NCI-H446 (cell line): ENCODE measurements at places on chromosomes 12 and 14.

DNA sequence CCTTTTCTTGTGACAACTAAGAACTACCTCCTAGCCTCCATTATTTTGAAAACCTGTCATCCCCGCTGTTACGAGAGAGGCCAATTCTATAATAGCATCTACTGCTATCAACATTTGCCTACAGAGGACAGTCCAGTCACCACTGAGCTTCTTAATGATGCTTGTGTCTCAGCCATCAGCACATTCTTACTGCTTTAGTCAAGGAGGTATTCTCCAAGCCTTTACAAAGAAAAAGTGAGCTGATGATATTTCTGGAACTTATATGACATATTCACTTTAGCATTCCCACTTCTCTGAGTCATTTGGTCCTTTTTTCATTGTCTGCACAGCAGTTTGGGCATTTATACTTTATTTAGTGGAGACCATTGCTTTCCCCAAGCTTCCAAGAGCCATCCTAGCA is 497.7 kb upstream of the RPL10L start:
- DNase-seq: no peak

- no peak for DNase-seq
Measured at GRCh38 chr12:39505554-39505953, 62.6 kb upstream of the KIF21A start.

- DNase-seq: no peak
Measured at GRCh38 chr12:24750263-24750662, 198.6 kb downstream of the BCAT1 start.

GRCh38 chr12:22709292-22709691 is 84.3 kb downstream of the ETNK1 start:
- peak; percentile 59 for DNase-seq

DNA sequence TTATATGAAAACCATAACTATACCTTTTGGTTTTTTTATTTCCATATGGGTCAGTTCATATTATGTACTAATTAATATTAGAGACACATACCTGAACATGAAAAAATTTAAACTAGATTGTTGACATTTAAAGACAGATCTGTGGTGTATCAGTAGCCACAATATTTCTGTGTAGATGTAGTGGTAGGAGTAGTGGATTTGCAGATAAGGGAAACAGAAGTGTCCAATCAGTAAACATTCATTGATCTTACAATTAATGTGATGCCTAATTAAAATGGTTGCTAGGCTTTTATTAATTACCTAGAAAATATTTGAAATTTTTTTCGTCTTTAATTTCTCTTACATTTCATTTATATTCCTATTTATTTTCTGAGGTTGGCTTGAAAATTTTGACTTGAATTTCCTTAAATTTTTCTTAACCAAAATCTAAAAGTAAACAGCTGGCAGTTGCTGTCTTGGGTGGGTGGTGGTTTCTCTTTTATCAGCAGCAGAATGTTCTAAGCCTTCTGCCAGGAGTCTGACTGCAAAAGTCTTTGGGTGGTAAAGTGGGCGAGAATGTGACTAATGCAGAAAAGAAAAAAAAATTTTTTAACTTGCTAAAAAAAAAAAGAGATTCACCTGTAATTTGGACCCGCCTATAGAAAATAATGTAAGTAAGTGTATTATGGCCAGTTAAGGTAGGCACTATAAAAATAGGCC is 2.4 kb downstream of the FGFR1OP2 start:
- DNase-seq: no peak

DNA sequence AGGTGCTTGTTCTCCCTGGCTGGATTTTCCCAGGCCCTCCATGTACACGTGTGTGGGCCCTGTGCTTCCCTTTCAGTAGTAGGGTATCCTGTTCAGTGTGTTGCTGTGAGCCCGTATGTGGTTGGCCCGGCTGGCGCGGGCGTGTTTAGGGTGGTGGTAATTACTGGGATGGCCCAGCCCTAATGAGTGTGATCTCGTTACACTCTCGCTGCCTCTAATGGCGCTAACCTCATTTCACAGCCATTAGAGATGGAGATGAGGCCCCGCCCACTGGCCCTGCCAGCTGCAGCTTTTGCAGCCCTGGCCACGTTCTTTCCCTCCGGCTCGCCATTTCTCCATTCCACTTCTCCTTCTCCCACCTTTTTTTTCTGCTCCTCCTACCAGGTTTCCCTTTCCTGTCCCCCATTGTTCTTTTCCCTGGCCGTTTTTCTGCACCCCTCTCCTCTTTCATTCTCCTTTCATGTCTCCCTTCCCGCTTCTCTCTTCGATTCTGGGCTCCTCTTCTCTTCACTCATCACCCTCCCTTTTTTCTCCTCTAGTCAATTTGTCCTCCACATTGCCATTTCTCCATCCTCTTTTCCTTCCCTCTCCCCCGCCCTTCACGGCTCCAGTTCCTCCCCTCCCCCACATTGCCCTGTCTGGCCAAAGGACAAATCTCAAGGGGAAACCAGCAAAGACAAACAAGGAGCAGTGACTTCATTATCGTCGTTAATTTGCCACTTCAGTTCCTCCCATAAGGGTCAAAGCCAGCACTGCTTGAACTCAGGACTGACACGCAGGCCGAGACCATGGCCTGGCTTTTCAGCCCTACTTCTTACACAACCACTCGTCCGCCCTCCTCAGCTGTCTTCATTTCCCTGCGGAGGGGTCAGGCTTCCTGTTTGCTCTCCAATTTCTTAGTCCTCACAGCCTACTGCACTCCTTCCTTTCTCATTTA is 6.8 kb downstream of the ZFHX2 start:
- no peak for DNase-seq

GRCh38 chr12:87603727-87604126 is 425.5 kb downstream of the C12orf50 start:
- no peak for DNase-seq
